ENCODE measurements at places on chromosomes 13 and 19.

GRCh38 chr13:80477661-80478443 is 136.9 kb upstream of the SPRY2 start:
- DNase-seq: no peak

DNA sequence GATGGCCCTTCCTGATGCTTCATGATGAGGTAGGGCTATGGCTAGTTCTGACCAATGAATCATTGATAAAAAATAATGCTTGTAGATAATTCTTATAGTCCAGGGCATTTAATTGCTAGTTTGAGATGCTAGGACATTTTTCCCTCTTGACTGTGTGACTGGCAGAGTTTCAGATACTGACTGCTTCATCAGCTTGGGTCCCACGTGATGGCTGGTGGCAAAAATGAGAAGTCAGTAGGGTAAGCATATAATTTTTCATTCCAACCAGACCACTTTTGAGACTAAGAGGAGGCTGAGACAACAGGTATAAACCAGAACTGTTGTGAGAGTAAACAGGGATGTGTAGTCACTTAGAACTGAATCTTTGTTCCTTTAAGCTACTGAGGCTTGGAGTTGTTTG is 183.3 kb downstream of the HS6ST3 start:
- no peak for DNase-seq

DNA sequence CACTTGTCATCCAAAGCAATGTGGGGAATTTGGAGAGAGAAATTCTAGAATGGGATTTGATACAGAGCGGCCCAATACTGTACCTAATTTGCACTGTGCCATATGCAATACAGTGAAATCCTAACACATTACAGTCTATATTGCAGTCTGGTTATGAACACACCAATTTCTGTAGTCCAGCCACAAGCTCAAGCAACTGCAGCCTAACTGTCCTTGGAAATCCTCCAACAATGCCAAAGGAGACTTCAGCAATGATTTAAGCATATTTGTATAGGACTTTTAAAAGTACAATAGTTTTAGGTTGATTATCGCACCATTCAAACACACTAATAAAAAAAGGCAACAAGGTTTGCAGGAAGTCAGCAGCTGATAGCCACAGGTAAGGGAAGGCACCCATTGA is 17.3 kb downstream of the DIAPH3 start:
- DNase-seq: peak; percentile 46

- peak; percentile 90 for DNase-seq
Observed at GRCh38 chr13:94329754-94330551, 149.5 kb downstream of the DCT start.

GRCh38 chr13:59885076-59885475 is 278.7 kb downstream of the DIAPH3 start:
- DNase-seq: no peak

- DNase-seq: no peak
Observed at GRCh38 chr19:2361246-2362045, 1.4 kb downstream of the TMPRSS9 start.

DNA sequence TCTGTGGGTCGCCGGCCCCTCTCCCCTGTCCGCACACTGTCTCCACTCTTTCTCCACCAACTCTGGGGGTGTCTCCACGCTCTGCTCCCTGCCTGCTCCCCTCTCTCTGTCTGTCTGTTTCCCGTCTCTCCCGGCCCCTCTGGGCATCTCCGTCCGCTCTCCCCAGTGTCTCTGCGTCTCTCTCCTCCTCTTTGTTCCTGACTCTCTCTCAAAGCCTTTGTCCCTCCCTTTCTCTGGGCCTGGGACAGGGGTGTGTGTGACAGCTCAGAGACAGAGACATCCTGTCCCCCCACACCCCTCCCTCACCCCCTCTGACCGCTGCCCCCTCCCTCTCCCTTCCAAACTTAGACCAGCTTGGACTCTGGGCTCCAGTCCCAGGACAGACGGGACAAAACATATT is 668 bp upstream of the SBK3 start:
- DNase-seq: no peak

- no peak for DNase-seq
Observed at GRCh38 chr13:35814605-35815011, 316.6 kb downstream of the DCLK1 start.

DNA sequence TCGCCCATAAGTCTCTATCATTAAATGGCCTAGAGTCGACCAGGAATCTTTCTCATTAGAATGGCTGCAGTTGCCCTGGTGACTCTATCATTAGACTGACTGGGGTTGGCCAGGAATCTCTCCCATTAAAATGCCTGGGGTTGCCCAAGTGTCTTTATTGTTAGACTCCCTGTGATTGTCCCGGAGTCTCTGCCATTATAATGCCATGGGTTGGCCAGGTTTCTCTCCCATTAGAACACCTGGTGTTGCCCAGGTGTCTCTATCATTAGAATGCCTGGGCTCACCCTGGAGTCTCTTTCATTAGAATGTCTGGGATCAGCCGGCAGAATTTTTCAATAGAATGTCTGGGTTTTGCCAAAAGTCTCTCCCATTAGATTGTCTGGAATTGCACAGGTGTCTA is 1459.3 kb downstream of the UQCRFS1 start:
- DNase-seq: no peak

GRCh38 chr13:31009166-31009565 is 76.7 kb downstream of the TEX26 start:
- DNase-seq: no peak

- peak; percentile 44 for DNase-seq
Observed at GRCh38 chr13:41608839-41609177, 151.5 kb downstream of the RGCC start.

- DNase-seq: no peak
Observed at GRCh38 chr19:39007096-39007495, 25.3 kb downstream of the FBXO27 start.

DNA sequence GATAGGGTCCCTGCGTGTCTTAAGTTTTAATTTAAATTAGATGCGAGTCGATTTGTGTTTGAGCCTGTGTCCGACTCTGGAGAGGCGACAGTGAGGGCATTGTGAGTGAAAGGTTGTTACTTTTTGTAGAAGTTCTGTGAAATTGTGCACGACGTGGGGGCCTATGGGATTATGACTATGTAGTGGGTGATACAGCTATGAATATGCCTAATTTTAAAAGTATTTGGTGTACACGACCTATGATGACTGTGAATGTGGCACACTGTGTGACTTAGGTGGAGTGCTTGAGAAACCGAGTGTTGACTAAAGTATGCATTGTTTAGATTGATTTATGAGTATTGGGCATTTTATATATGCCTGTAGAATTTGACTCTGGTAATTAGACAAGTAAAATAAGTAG is 646 bp downstream of the ZNF567 start:
- peak; percentile 0 for DNase-seq

DNA sequence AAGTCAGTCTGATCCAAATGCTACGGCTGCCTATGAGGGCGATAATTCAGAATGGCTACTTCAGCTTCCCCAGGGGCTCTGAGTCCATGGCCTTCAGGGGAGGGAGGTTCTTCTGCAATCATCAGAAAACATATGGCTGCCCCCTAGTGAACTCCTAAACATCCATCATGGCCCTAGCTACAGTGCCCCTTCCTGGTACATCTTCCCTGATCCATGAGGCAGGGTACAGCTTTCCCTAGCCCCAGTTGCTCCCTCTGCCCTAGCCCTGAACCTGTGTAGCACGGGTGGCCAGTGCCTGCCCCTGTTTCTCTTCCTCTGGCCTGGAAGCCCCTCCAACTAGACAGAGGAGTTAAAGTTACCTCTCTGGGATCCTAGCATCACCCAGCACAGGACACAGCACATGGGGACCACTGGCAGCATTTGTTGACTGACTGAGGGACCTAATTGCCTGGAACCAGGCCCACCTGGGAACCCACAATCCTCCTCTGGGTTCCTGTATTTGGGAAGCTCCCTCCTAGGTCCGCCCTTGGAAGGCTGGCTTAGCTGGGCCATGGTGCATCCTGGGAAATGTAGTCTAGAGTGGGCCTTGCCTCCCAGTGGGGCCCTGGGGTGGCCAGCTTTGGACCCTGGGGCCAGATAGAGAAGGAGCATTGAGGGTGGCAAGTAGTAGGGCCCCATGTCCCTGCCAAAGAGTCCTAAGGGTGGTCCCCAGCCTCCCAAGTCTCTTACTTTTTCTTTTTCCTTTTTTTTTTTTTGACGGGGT is 17.7 kb upstream of the SEMA6B start:
- no peak for DNase-seq

DNA sequence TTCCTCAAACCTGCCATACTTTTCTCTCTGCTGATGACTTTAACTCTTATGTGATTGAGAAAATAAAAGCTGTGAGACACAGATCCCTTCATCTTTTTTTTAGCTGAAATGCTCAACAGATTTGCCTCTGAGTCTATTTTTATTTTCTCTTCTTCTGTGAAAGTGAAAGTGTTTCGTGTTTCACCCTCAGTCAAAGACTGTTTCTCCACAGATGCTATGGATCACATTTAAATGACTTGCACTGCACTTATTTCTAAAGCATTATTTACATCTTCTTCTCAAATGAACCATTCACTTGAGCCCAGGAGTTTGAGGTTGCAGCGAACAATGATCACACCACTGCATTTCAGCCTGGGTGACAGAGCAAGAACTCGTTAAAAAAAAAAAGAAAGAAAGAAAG is 890.1 kb upstream of the PCDH20 start:
- no peak for DNase-seq

GRCh38 chr13:80787604-80788003 is 446.7 kb upstream of the SPRY2 start:
- DNase-seq: no peak

DNA sequence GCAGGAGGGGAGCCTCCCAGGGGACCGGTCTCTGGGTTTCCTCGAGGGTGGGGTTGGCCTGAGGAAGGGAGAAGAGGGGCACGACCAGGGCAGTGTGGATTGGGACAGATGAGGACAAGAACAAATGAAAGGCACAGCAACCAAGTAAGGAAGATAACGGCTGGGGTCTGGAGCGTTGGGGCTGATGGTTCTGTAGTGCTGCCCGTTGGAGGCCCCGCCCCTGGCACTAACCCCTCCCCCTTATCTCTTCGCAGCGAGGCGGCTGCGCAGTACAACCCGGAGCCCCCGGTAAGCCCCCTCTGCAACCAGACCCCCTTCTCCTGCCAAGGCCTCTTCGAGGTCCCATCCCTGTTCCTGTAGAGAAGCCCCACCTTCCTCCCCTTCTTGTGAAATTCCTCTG is 2.2 kb downstream of the CAPNS1 start:
- DNase-seq: no peak

DNA sequence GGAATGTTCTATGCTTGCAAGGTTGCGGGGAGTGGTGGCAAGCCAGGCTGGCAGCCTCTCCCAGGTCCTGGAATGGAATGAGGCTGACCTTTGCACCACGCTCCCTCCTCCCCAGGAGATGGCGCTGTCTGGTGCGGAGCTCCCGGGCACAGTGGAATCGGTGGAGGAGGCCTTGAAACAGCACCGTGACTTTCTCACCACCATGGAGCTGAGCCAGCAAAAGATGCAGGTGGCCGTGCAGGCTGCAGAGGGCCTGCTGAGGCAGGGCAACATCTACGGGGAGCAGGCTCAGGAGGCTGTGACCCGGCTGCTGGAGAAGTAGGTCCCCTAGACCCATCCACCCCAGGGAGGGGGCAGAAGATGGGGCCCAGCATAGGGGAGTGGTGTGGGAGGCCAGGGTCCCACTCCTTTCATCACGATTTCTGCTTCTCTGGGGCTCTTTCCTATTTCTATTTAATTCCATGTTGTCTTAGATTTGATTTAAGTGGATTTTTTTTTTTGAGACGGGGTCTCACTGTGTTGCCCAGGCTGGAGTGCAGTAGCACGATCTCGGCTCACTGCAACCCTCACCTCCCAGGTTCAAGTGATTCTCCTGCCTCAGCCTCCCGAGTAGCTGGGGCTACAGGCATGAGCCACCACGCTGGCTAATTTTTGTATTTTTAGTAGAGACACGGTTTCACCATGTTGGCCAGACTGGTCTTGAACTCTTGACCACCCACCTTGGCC is 53.2 kb upstream of the SHKBP1 start:
- peak; percentile 49 for DNase-seq

DNA sequence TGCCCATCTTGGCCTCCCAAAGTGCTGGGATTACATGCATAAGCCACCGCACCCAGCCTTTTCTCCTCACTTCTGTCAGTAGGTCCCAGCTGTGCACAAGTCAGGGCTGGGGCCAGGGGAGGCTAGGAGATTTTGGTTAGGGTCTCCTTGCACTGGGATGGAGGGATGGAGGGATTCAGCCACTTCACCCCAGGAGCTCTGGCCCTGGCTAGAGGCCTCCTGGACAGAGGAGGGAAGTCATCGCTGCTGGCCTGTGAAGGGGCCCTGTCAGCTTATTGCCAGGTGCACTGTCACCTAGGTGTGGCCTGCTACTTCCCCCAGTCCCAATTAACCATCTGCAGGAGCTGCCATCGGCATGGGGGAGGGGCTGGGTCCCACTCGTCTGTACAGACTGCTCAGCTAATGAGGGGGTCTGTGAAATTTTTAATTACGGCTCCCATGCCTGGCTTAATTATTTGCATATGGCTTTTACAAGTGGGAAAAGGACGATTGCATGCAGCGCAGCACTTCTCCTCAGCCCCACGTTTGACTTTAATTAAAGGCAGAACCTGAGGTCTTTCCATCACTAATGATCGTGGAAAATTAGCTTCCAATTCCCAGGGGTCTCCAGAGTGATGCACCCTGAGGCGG is 52.4 kb downstream of the CHST8 start:
- DNase-seq: no peak

- DNase-seq: no peak
Observed at GRCh38 chr13:69603144-69603853, 504.3 kb upstream of the ATXN8OS start.

DNA sequence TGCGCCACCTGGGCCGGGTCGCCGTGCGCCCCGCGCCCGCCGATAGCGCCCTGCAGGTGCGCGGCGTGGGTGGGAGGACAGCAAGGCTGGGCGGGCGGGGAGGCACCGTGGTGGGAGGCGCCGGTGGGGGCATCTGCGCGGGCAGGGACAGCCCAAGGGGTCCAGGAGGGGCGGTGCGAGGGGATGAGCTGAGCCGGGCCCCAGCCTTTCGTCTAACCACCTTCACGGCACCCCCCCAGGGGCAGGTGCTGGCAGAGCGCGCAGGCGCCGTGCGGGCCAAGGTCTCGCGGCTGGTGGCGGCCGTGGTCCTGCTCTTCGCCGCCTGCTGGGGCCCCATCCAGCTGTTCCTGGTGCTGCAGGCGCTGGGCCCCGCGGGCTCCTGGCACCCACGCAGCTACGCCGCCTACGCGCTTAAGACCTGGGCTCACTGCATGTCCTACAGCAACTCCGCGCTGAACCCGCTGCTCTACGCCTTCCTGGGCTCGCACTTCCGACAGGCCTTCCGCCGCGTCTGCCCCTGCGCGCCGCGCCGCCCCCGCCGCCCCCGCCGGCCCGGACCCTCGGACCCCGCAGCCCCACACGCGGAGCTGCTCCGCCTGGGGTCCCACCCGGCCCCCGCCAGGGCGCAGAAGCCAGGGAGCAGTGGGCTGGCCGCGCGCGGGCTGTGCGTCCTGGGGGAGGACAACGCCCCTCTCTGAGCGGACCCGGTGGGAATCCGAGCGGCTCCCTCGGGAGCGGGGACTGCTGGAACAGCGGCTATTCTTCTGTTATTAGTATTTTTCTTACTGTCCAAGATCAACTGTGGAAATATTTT is 3.1 kb downstream of the KISS1R start:
- DNase-seq: no peak

Measured in fibroblast of skin of back (primary cell).